ENCODE measurements at places on chromosomes 3 and 15.

DNA sequence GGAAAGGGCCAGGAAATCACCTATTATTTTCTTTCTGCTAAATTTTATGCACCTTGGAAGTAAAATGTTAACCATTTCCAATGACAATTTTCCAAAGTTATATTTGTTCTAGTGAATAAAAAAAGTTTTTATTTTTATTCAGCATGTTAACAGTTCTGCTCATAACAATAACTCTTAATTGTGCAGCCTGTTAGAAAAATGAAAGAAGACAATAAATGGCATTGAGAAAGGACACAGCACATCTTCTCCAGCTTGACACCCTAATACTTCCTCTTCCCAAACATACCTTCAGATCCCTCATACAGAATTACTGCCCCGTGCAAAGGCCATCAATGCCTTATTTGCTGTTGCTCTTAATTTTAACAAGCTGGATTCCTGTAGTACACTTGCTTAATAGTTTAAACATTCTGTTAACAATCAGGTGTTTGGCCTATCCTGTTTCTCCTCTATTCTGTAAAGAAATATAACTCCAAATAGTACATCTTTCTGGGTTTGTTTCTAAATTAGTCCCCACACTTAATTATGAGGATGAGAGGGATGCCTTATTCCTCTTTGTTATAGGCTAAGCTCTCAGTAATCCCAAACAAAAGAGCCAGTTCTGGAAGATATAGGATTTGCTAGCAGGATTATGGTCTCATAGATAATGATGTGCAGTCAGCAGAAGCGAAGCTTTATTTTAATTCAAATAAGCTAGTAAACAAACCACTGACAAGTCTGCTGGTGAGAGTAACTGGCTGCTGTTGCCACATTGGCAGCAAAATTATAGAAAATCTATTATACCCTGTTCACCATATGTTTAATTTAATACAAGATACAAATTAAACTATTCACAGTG, 19.2 kb upstream of the SOX2 start:
- no peak for DNase-seq

DNA sequence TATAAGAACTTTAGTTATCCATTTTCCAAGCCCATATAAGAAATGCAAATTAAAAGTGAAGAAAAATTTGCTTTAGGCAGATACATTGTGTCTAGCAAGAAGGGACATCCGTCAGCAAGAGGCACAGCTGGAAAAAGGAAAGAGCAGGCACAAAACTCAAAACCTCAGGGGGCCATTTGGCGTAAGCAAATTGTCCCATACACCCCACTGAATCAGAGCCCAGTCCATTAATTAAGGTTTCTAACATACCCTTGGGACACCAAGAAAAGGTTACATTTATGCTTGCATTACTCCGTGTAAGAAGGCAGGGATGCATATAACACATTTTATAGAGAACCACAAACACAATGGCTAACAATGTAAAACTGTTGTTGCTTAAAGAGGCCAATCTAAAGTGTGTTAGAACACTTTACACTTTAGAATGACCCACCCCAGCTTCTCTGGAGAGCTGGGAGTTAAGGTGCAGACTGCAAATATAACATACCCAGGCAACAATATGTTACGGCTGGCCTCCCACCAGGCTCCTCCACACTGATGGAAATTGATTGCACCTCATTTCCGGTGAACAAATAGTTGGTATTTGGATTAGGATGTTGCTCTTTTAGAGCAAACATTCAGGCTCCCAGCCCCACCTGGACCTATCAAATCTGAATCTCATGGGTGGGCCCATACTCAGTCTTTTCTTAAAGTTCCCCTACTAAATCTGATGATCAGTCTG, 23.2 kb downstream of the SEMA5B start:
- DNase-seq, result no peak

- no peak for DNase-seq
Observed at GRCh38 chr15:62431008-62431797, 266.1 kb upstream of the C2CD4B start.

- DNase-seq, result no peak
Observed at GRCh38 chr15:43913026-43913780, 86.4 kb downstream of the WDR76 start.

GRCh38 chr3:45029661-45030060, 3.6 kb downstream of the CLEC3B start:
- DNase-seq, result no peak

DNA sequence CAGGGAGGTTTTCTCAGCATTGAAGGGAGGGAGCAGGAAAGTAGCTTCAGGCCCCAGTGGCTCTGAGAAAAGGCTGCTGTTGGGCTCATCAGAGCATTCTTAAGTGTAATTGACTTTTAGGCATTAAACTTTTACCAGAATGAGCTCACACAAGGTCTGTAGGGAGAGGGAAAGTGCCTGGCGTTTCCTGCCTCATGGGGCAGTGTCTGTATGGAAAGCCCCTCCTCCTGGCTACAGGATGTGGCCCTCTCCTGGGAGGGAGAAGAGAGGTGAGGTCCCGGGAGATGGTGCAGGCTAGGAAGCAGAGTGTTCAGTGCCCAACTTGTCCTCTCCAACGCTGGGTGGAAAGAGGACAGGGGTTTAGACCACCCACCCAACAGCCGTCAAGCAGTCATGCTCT, 21.3 kb upstream of the SCN10A start:
- no peak for DNase-seq

DNA sequence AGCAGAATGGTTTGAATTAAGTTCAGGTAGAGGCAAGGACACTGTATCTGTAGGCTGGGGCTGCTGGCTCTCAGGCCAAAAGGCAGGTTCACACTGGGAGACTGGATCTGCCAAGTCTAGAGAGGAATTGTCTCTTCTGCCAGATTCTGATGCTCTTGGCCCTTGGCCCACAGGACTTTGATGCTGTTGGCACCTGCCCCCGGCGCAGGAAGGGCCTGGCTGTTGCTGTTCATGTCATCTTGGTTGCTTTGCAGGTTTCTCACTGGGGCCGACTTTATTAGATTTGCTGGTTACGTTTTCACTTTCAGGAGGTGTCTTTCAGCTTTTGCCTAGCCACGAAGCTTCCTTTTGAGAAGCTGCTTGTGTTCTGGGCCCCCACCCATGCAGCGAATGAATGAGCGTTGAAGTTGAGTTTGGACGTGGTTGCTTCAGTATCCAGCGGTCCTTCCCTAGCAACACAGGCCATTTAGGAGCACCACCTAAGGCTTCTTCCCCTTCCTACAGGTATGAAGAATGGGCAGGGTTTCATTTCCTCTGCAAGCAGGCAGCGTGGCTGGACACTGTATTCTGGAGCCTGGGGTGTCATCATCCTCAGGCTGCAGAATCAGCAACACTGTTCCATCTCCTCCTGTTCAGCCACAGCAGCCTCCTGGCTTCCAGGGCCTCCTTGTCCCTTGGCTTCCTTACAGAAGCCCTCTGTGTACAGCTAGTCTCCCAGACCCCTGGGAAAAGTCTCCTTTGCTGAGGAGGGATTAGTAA, 65.6 kb upstream of the PRR23C start:
- DNase-seq, result no peak

DNA sequence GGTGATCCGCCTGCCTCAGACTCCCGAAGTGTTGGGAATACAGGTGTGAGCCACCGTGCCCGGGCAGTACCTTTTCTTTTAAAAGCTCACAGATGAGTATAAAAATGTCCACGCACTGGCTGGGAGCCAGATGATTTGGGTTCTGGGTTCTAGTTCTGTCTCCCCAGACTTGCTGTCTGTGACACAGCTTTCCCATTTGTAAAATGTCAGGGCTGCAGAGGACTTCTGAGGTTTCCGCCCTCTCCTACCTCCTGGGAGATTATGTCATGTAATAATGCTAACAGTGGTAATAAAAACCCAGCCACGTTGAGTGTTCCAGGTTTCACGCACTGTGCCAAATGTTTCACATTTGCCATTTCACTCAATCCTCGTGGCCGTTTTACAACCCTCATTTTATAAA, 1.3 kb upstream of the PPP4R2 start:
- DNase-seq, result no peak

GRCh38 chr3:64184621-64185020, 40.6 kb downstream of the PRICKLE2 start:
- DNase-seq, result no peak

DNA sequence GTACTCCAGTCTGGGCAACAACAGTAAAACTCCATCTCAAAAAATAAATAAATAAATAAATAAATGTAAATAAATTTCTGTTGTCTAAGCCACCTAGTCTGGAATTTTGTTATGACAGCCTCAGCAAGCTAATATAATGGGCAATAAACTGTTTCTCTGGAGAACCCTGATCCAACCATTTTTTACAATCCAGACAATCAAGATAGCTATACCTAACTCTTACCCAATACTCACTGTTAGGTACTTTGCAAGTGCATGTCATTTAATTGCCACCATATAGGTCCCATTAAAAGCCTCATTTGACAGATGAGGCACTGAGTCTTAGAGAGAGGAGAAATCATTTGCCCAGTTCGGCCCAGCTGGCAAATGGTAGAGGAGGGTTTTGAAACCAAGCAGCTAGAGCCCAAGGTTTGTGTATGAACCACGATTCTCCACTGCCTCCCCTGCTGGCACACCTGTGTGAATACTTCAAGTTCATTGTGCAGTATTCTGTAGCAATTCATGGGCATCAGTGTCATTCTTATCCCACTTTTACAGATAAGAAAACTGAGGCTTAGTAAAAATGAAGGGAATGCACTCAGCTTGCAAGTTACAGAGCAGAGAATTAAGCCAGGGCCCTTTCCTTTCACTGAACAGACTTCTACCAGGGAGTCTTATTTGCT, 107.0 kb upstream of the UBE2E1 start:
- no peak for DNase-seq

DNA sequence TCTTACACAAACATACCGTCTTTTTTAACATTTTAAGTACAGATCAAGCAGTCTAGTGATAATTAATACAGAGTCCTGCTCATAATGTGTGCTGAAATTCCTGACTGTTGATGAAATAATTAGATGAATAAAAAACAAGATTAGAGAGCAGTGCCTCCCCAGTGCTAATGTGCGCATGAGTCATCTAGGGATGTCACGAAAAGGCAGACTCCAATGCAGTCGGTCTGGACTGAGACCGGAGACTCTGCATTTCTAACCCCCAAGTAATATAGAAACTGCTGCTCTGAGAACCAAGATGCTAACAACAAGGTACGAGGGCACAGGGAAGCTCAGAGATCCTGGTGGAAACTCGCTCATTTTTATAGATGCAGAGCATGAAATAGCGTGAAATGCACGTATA, 61.4 kb downstream of the COL8A1 start:
- no peak for DNase-seq

DNA sequence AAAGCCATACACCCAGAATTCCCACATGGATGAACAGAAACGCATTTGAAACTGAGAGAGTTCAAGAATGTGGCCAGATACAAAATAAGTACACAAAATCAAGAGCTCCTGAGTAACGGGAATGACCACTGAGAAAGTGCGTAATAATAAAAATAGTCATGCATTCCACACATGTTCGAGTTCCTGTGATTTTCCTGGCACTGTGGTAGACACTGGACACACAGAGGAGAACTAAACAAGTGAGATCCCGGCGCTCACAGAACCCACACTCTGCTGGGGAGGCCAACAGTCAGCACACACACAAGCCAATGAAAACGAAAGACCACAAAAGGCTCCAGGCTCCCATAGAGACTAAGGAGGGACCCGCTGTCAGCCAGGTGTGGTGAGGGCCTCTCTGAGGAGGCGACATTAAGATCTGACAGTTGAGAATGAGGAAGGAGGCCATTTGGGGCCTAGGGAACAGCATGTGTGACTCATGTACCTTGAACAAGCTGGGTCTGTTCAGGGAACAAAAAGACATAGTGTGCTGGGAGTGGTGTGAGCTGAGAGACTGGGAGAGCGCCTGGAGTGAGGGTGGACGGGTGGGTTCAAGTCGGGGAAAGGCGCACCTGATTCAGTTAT, 5.1 kb downstream of the FAM107A start:
- no peak for DNase-seq

GRCh38 chr3:157110761-157111278, 49.1 kb downstream of the CCNL1 start:
- DNase-seq, result no peak

DNA sequence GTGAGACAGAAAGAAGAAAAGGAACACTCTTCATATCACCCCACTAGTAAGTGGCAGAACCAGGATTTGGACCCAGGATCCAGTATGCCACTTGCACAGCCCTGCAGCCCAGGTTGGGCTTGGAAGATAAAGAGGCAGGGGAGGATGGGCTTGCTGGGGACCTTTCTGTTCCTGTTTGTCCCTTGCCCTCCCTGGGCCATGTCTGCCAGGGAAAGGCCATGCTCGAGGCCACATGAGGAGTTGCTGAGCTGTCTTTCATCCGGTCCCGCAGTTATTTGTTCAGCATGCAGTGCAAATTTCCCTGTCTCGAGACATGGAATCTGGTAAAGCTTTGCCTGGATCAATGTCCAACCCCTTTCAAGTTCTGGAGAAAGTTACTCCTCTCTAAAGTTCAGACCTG, 116.0 kb upstream of the MRPS22 start:
- DNase-seq, result no peak

- no peak for DNase-seq
Observed at GRCh38 chr3:45777746-45778386, 18.5 kb downstream of the SLC6A20 start.
